ENCODE measurements at places on chromosomes 1 and 21. TPM values are rescaled to one million over a fixed set of nuclear protein-coding genes. Genes with fewer than 3 reads are reported as not detected.
A peak's percentile ranks its signal among the peaks of the same experiment; 100 is the strongest.

- peak overlapping the region; percentile 44 for H3K4me3 ChIP-seq
- peak overlapping the region; percentile 46 for H3K27ac ChIP-seq
- no peaks in the 10 kb centered on the region for H3K36me3 ChIP-seq
- DNase-seq, result peak; percentile 89
- peaks cover 36% of the 10 kb centered on the region for H3K4me1 ChIP-seq
Observed at GRCh38 chr1:44237721-44238457, 24.6 kb downstream of the DMAP1 start.

DNA sequence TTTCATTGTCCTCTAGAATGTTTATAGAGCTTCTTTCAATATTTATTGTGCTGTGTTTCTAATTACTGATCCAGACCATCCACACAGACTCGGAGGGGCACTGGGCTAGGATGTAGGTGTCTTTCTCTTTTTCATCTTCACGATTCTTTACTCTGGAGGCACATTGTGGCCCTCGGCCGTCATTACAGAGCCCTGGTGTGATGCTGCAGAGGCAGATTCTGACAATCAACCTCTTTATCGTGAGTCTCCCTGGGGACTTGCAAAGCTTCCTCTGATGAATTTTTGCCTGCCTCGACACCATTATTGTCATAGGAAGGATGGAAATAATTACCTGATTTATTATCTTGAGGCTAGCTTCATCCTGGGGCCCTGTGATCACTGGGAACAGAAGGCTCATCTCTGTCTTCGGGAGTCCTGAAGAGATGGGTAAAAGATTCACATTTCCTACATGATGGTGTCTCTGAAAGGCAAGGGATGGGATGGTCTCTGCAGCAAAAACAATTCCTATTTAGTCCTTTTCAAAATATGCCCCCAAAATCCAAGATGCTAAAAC lies 89.4 kb downstream of the SEC16B start:
- peaks cover 2% of the 10 kb centered on the region for H3K4me1 ChIP-seq
- H3K4me3 ChIP-seq, result no peak overlapping the region
- no peak overlapping the region for H3K27ac ChIP-seq
- peaks cover 7% of the 10 kb centered on the region for H3K36me3 ChIP-seq
- no peaks in the 10 kb centered on the region for H3K27me3 ChIP-seq
- DNase-seq, result no peak

- no peaks in the 10 kb centered on the region for H3K36me3 ChIP-seq
- no peak overlapping the region for H3K4me3 ChIP-seq
- H3K4me1 ChIP-seq, result peaks cover 10% of the 10 kb centered on the region
- no peaks in the 10 kb centered on the region for H3K27me3 ChIP-seq
Observed at GRCh38 chr1:27928216-27928954, 6.4 kb upstream of the SMPDL3B start.

DNA sequence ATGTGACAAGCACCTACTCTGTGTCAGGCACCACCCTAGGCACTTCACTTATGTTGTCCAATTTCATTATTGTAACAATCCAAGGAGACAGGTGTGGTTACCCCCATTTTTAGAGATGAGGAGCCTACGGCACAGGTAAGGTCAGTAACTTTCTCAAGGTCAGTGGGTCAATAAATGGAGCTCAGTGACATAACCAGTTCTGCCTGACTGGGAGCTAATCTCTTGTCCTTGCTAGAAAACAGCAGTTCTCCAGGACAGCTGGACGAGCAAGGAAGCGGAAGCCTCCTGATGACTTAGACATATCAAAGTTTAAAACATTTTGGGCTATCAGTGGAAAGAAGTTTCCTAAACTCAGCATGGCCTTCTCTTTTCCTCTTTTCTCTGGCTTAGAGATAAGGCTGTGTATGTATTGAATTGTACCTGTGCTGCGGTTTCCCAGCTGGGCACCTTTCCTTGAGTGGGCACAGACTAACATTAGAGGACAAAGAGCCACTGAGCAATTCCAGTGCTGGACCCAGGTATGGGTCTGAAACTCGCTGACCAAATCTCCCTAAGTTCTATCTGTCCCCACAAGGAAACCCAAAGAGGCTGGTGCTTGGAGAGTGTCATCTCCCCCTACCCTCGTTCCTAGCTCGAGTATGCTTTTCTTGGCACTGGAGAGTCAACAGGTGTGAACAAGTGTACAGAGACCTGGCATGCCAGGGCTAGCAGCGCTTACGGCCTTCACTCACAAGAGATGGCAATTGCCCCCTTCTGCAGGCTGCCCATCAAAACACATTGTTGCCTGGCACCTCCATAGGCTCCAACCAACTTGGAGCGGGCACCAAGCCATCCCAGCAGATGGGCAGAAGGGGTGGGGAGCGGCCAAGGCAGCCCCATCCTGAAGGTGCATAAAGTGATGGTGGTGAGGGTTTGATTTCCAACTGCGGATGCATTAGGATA lies 456.1 kb upstream of the PROX1 start:
- no peaks in the 10 kb centered on the region for H3K27me3 ChIP-seq
- H3K27ac ChIP-seq, result no peak overlapping the region
- no peaks in the 10 kb centered on the region for H3K36me3 ChIP-seq
- H3K4me3 ChIP-seq, result no peak overlapping the region
- H3K4me1 ChIP-seq, result peaks cover 16% of the 10 kb centered on the region

GRCh38 chr21:25562660-25563059 lies 44.6 kb downstream of the MRPL39 start:
- DNase-seq, result no peak
- peaks cover 4% of the 10 kb centered on the region for H3K4me1 ChIP-seq
- H3K36me3 ChIP-seq, result no peaks in the 10 kb centered on the region
- peak overlapping the region; percentile 90 for H3K4me3 ChIP-seq
- H3K27me3 ChIP-seq, result peaks cover 42% of the 10 kb centered on the region

- H3K36me3 ChIP-seq, result no peaks in the 10 kb centered on the region
- H3K4me1 ChIP-seq, result no peaks in the 10 kb centered on the region
- no peaks in the 10 kb centered on the region for H3K27me3 ChIP-seq
- H3K27ac ChIP-seq, result no peak overlapping the region
- no peak for DNase-seq
- H3K4me3 ChIP-seq, result no peak overlapping the region
Observed at GRCh38 chr1:154831462-154831861, 38.6 kb downstream of the KCNN3 start.

DNA sequence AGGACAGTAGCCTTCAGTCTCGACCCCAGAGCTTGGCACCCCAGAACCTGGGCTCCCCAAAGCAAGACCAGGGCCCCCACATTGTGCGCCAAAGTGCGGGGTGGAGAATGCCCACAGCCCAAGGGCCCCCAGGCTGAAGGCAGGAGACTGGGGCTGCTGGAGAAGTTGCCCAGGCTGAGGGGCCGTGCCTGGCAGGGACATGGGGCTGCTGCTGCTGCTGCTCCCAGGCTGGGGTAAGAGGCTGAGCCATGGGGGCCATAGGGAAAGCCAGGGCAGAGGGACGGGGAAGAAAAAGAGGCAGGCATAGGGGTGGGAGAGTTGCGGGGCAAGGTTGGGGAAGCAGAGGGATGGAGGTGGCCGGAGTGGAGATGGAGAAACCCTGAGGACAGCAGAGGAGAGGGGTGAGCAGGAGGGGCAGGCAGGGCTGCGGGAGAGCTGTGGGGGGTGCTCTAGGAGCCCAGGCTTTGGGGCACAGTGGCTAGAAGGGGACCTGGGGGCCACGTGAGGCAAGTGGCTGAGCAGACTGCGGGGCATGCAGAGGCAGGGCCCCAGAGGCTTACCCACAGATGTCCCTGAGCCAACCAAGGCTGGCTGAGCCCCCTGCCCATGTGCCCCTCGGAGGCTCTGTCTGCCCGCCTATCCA lies 18.9 kb downstream of the SLC27A3 start:
- peak overlapping the region; percentile 36 for H3K4me3 ChIP-seq
- no peak for DNase-seq

The ANXA9 gene
- 1.6 TPM for total RNA-seq

The AADACL4 gene
- not detected for total RNA-seq

The C1orf21 gene
- 20.1 TPM for total RNA-seq

The CALML6 gene
- total RNA-seq, result 0.87 TPM
